Suprapubic skin (tissue), 4 donors: ENCODE measurements at places on chromosomes 12 and 14.

DNA sequence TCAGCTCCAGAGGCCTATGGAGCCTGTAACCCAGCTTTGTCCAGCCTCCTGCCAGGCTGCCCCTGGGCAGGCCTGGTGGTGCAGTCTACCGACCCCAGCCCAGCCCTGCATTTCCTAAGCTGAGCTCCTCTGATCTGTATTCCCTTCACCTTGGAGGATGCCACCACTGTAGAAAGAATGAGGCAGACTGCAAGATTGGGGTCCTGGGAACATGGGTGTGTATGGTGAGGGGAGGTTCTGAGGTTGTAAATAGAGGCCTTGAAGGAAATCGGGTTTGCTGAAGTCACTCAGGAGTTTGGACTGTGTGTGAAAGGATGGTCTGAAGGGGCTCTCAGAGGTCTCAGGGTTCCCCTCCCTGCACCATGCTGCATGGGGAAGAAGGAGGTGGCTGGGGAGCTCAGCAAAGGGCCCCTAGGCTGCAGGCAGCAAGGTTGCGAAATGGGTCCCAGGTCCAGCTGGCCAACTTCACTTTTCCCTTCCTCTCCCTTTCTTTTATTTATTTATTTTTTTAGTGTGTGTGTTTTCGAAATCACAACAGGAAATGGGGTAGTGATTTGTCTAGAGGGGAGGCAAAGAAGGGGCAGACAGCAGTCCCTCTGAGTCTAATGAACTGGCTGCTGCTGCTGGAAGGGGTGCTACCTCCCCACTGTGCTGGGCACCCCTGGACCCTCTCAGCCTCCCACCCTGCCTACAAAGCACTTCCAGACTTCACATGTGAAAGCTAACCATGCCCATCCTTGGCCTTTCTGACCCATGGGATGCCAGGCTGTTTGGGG is 1.2 kb upstream of the LRP1-AS start:
- DNase-seq = peak; percentile 81

DNA sequence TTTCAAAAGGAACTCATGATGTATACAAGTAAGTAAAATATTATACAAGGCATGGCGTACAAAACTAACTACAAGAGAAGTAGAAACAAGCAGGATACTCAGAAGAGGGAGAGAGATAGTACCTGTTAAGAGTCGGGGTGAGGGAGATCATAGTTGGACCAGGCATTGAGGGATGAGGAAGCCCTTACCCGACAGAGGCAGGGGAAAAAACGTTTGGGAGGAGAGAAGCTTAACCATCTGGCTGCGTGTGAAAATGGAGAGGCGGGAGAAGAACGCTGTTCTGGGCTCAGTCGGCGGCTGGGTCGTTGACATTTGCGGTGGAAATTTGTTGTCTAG is 575 bp upstream of the FMNL3 start:
- no peak for DNase-seq

- no peak for DNase-seq
Measured at GRCh38 chr12:79778802-79779448, 88.2 kb upstream of the PAWR start.

- DNase-seq = peak; percentile 72
Measured at GRCh38 chr12:14773685-14774073, 29.6 kb downstream of the WBP11 start.

DNA sequence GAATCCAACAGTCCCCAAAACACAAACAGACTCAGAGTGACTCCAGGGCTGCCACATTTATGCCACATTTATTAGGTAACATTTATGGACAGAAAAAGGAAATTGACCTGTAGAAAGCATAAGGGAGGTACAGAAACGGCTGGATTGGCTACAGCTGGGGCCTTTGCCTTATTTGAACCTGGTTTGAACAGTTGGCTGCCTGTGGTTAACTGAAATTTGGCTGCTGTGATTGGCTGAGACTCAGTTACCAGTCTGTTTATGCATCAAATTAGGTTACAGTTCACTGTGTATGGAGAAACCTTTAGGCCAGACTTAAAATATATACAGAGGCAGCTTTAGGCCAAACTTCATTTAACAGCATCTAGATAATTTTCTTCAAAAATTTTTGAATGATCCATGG is 27.8 kb upstream of the PCNX1 start:
- no peak for DNase-seq

DNA sequence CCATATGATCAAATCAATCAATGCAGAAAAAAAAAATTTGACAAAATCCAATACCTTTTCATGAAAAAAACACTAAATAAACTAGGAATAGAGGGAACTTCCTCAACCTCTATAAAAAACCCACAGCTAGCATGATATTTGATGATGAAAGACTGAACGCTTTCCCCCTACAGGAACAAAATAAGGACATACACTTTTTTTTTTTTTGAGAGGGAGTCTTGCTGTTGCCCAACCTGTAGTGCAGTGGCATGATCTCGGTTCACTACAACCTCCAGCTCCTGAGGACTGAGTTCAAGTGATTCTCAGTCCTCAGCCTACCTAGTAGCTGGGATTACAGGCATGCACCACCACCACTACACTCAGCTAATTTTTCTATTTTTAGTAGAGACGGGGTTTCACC is 17.9 kb upstream of the CAMKK2 start:
- no peak for DNase-seq

DNA sequence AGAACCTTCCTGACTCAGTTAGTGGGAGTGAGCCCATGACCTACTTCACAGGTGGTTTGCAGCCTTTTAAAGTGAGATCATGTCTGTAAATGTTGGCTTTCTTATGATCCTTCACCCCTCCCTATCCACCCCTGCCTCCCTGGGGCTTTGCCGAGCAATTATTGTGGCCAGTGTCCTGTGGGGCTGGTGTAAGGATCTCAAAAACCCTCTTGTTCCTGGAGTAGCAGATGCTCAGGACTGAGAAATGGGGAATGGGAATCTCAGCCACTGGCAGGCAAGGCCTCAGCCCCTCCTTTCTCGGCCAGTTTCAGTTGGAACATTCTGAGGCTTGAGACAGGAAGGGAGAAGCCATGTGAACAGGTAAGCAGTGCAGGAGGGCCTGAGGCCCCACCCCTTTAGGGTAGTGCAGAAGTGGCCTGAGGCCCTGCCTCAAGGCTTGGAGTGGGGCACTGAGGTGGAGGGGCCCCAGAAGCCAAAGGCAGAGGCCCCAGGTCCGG is 53.8 kb downstream of the PLEKHG3 start:
- DNase-seq = peak; percentile 47

DNA sequence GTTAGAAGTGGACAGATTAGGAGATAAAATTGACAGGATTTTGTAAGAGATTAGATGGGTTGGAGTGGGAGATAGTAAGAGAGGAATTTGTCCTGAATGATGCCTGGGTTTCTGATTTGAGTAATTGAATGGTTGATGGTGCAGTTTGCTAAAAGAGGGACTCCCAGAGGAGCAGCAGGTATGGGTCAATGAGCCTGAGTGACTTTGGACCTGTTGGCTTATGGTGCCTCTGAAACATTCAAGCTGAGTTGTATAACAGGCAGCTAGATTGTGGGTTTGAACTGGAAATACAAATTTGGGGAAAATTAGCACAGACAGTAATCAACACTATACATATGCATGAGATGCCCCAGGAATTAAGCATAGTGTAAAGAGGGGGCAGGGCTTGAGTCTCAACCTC is 16.7 kb upstream of the SYNDIG1L start:
- peak; percentile 3 for DNase-seq

- no peak for DNase-seq
Measured at GRCh38 chr12:51827925-51828818, 20.3 kb downstream of the FIGNL2 start.

GRCh38 chr12:113405694-113406093 is 2.0 kb upstream of the SDS start:
- DNase-seq = no peak

- DNase-seq = no peak
Measured at GRCh38 chr12:96698965-96699364, 208.1 kb upstream of the NEDD1 start.

- no peak for DNase-seq
Measured at GRCh38 chr12:108955225-108955835, 65.5 kb downstream of the SVOP start.

DNA sequence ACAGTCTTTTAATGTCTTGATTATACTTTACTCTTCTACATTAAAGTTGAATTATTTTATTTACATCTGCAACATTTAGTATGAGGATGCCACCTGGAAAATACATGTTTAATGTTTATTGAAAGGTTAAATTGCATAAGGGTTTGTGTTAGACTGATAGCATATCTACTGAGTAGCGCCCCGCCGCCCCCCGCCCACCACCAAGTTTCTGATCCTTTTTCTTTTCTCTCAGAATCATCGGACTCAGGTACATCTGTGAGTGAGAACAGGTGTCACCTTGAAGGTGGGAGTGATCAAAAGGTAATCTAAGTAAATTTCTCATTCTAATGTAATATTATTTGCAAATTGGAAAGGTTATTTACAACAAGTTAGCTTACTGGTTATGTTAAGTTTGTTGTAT is 16.2 kb downstream of the MDM2 start:
- no peak for DNase-seq

DNA sequence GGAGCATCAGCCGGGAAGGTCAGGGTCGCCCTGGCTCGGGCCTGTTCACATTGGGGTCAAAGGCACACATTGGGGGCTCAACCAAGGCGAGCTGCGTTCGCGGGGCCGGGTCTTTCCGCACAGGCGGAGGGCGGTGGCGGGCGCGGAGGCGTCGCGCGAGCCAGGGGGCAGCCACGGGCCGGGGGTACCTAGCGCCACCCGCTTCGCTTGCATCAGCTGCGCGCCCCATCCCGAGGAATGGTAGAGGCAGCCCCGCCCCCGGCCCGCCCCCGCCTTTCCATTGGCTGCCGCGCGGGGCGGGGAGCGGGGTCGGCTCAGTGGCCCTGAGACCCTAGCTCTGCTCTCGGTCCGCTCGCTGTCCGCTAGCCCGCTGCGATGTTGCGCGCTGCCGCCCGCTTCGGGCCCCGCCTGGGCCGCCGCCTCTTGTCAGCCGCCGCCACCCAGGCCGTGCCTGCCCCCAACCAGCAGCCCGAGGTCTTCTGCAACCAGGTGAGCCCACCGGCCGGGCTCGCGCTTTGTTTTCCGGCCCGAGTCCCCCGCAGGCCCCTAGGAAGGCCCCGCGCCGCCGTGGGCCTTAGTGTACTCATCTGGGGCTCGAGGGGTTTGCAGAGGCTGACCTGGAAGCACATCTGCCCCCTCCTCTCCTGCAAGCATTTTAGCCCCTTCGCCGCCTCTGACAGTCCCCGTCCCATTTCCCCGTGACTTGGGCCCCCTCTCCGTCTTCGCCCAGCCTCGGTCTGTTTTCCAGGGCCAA is at the start of gene ALDH2:
ALDH2 (plus strand) TSS at position 326 of the 754 bp plus-strand sequence; CDS start at position 376, 50 bp downstream.
- DNase-seq = peak; percentile 84

DNA sequence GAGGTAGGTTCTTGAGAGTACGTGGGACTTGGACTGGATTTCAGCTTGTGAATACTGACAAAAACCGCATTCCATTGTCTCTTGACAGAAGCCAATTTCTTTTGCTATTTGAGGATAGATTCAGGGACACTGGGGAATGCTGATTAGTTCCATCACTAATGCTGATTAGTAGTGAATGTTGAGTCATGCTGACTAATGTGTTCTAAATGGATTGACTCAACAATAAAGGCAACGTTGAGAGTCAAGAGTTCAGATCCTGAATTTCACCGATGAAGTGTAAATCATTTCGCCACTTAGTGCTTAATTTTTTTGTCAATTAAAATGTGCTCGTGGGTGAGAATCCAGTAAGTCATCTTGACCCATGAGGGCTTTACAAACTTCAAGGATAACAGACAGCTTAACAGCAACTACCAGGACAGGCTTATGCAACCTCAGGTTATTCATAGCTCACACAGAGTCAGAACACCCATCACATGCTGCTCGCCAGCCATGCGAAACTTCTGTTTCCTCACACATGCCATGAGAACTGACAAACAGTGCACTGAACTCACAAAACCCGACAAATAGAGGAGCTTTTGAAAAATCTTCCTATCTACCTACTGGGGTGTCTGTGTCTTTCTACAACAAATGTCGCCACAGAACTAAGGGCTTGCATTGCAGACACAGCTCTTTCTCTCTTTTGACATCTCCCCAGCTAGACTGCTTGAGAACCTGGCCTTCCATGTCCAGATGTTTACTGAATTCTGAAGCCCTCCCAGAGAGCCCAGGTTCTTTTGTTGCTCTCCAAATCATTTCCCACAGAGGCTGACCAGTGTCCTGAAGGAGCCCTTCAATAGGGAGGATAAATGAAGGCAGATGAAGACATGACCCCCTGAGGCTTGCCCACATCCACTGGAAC is 316.4 kb downstream of the ZFP36L1 start:
- peak; percentile 88 for DNase-seq

- no peak for DNase-seq
Measured at GRCh38 chr12:130394906-130395305, 57.2 kb downstream of the PIWIL1 start.

- DNase-seq = no peak
Measured at GRCh38 chr14:65156568-65157366, 54.5 kb upstream of the MAX start.

- DNase-seq = no peak
Measured at GRCh38 chr12:99454539-99455172, 192.9 kb upstream of the GARIN6 start.

DNA sequence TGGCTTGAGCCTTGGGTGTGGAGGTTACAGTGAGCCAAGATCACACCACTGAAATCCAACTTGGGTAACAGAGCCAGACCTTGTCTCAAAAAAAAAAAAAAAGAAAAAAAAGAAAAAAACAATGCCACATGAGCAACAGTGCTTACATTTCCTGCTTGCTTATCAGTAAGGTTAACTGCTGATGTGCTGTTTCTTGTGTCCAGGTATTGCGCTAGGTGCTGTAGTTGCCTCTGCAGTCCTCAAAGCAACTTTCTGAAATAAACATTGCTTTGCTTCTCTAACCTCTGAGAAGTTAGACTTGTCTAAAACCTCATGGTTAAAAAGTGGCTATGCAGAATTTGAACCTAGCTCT is 24.7 kb downstream of the RNF34 start:
- DNase-seq = no peak

GRCh38 chr12:126811391-126811790 is 1455.6 kb upstream of the TMEM132C start:
- no peak for DNase-seq
